ENCODE measurements at places on chromosomes 6 and 20.
A peak's percentile ranks its signal among the peaks of the same experiment; 100 is the strongest.

DNA sequence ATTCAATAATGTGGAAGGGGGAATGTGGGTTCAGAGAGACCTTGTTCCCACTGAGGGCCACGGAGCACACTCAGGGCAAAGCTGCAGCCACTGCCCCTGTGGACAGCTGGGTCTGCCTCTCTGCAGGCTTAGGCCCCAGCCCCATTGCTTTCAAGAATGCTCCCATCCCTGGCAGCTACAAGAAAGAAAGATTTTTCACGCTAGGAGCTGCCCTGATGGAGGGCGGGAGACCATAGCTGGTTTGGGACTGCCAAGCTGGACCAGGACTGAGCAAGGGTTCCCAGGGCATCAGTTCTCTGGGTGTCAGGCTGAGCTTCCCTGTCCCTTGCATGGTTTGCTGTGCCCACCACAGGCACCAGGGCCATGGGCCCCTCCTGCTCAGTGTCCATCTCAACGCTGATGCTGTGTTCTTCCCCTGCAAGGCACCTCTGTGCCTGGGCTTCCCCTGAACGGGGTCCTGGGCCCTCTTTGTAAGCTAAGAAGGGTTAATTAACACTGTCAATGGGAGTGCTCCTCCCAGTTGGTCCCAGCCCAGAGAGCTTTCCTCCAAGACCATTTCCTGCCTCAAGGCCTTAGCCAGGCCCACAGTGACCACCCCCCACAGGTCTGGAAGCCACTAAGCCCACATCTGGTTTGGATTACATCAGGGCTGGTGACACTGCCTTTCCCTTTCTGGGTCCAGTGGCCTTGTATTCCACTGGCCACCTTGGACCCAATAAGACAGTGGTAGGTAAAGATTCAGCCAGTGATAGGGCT, 8.4 kb downstream of the FOXS1 start:
- no peak for DNase-seq

DNA sequence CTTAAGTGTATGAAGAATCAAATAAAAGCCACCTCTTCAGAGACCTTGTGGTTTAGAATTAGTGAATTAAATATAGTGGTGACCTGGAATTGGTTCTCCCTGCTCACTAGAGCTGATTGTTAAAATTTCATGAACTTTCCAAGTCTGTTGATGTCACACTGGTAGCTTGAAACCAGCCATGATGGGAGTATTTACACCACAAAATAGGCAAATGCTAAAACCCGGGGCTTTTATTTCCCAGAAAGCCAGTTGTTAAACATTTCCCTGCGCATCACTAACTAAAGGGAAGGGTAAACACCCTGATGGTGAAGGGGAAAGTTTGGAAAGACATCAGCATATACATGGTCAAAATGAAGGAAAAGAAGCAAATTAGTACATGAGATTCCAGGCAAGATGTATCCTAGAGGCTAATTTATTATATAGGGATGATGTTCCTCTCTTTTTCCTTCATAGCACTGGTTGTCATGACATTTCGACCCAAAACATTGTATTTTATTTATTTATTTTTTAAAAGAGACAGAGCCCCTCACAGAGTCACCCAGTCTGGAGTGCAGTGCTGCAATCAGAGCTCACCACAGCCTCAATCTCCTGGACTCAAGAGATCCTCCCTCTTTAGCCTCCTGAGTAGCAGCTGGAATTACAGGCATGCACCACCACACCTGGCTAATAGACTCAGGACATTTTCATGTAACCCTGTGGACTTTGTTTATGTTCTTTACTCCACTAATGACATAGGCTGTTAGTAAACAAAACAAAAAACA, 123.2 kb downstream of the RIN2 start:
- DNase-seq = no peak

DNA sequence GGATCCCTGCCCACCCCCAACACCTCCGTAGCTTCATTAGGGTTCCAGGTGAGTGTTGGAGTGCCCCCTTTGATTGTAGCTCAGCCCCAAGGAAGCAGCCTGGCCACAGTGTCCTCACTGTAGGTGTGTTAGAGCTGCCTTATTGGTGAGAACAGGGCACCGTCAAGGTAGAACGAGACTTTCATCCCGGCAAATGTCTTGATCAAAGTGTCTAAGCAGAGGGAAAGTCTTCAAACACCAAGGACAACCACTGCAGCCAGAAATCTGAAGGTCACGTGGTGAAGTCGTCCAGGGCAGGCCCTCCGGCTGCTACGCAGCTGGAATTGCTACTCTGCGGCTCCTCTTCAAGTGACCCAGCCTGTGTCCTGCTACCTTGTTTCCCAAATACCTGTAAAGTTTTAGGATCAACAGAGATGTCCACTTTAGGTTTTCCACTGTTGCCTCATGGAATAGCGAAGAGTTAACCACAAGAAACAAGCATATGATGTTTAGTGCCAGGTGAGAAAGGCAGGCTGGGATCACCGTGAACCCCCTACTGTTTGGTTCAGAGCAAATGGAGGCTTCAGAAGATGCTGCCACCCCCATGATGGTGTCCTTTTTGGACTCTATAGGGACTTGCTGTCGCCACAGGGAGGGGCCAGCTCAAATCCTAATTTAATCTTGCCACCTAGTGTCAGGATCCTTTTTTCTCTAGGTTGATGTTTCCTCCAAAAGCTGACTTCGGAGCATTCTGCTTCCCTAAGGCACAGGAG, 1.7 kb upstream of the DLL1 start:
- no peak for DNase-seq

DNA sequence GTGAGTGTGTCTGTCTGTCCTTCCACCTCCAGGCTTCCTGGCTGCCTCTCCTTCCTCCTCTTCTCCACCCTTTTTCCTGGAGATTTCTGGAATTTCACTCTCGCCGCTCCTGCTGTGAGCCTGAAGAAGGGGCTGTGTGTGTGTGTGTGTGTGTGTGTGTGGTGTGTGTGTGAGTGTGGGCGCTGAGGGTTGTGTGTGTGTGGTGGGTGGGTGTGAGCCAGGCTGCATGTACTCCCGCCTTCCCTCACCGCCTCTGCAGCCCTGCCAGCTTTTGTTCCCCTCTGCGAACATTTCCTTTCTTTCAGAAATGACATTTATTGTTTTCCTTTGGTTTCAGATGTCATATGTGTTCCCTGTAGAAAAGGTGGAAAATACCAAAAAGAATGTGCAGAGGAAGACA, 76.0 kb downstream of the SRC start:
- no peak for DNase-seq

DNA sequence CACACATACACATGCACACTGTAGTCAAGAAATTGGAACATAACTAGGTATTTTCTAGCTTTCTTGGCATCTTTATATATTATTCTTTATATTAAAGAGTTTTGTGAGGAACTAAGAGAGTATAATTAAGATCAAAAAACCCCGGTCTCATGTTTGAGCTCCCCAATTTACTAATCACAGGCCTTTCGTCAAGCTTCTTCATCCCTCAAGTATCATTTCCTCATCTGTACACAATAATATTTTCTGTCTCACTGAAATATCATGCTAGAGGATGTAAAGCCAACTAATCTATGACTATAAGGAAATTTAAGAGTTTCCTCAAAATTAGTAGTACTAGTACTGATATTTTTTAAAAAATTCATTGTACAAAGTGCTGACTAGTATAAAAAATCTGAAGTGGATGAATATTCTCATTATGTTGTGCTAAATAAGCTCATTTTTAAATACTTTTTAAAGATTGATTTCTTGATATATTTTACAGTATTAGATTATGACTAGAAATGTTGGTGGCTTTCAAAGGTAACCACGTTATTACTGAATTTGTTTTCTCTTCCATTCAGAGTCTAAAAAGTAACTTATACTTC, 28.0 kb downstream of the PEX3 start:
- DNase-seq = no peak

- no peak for DNase-seq
Measured at GRCh38 chr6:98824902-98825599, 9.3 kb upstream of the POU3F2 start.

DNA sequence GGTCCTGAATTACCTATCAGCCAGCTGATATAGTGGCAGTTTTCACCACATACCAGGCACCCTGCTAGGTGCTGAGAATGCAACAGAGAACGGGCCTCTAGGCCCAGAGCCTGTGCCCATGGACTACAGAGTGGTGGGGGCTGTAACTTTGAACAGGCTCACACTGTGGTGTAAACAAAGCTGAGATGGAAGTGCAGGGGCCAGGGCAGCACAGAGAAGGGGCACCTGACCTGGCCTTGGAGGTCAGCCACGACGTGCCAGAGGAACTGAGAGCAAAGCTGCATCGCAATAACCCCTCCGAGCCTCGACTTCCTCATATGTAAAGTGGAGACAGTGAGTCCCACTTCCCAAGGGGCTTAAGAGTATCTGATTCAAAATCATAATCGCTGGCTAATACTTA, 105.8 kb downstream of the MAFB start:
- no peak for DNase-seq

GRCh38 chr6:159110013-159110412, 59.2 kb upstream of the FNDC1 start:
- peak; percentile 15 for DNase-seq

GRCh38 chr6:33241968-33242367, 29.7 kb downstream of the VPS52 start:
- DNase-seq = no peak

DNA sequence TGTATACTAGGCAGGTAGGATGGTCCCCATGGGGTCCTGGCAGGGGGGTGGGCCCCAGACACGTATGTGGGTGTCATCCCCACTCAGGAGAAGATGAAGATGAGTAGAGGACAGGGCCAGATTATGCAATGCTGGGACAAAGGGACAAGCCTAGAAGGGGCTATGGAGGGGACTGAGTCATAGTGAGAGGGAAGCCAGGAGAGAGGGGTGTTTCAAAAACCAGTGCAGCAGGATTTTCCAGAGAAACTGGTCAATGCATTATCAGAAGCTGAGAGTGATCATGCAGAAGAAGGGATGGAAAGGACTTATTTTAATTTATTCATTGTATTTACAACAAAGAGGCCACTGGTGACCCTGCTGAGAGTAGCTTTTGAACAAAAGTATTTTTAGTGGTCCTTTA, 74.0 kb downstream of the PPP1R3G start:
- no peak for DNase-seq

DNA sequence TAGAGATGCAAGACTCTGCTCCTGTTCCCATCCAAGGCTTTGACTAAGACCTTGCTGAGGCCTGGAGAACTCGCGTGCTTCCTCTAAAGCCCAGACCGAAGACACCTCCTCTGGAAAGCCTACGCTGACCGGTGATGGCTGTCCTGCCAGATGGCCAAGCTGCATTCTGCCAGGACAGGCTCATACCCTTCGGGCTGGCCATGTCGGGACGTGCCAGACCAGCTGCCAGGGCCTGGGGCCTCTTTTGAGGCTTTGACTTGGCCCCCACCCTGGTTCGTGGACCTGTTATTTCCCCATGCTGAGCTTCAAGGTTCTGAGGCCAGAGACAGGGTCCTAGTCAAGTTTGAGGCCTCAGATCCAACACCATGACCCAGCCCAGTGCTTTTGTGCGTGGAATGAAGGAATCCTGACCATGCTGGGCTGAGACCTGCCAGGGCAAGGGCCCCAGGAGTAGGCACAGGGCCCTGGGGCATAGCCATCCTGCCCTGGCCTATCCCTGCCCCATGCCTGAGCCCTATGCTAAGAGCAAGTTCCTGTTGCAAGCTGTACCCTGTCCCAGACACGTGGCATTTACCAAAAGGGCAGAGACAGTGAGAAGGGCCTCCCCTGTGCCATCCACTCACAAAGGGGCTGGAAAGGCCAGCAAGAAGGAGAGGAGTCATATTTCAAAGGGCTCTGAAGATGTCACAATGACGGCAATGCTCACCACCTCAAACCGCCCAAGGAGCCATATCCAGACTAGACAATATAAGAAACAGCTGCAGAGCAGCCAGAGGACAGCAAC, 42.8 kb downstream of the MRPL14 start:
- DNase-seq = no peak

DNA sequence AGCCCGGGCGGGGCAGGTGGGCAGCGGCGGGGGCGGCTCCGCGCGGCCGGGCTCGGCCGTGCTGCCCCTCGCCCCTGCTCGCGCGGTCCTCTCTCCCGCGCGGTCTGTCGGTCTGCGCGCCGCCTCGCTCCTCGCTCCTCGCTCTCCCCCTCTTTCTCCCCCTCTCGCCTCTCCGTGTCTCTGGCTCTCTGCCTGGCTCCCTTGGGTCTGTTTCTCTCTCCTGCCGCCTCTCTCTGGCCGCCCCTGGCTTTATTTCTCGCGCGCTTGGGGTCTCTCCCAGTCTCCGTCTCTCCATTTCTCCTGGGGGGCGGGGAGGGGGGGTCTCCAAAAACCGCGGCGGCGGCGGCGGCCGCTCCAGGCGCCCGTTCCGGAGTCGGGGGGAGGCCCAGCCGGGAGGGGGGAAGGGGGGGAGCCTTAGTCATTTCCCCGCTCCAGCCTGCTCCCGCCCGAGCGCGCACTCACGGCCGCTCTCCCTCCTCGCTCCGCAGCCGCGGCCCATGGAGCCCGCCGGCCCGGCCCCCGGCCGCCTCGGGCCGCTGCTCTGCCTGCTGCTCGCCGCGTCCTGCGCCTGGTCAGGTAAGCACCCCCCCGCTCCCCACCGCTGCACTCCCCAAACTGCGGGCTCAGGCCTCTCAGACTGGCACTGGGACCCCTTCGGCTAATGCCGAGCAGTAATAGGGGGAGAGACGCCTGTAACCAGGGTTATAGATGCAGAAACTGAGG, at the start of gene SIRPA:
TSS of gene SIRPA (plus strand) at position 457 of the 723 bp plus-strand sequence. CDS start at position 498, 41 bp downstream.
- peak; percentile 29 for DNase-seq

- DNase-seq = no peak
Measured at GRCh38 chr6:87164506-87164905, 9.1 kb downstream of the ZNF292 start.

GRCh38 chr6:40408786-40409542, 178.2 kb downstream of the LRFN2 start:
- no peak for DNase-seq

- DNase-seq = no peak
Measured at GRCh38 chr6:129252377-129253071, 369.6 kb downstream of the LAMA2 start.

DNA sequence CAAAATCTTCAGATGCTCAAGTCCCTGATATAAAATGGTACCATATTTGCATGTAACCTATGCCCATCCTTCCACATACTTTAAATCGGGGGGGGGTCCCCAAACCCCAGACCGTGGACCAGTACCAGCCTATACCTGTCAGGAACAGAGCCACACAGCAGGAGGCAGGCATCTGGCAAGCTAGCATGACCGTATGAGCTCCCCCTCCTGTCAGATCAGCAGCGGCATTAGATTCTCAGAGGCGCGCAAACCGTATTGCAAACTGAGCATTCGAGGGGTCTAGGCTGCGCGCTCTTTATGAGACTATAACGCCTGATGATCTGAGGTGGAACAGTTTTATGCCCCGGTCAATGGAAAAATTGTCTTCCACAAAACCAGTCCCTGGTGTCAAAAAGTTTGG, 30.7 kb downstream of the FGD2 start:
- DNase-seq = no peak

- DNase-seq = no peak
Measured at GRCh38 chr6:84314377-84314898, 87.0 kb upstream of the CEP162 start.

All from astrocyte of the cerebellum (primary cell).